NCI-H1694 (cell line): ENCODE measurements at places on chromosomes 7 and 10.

DNA sequence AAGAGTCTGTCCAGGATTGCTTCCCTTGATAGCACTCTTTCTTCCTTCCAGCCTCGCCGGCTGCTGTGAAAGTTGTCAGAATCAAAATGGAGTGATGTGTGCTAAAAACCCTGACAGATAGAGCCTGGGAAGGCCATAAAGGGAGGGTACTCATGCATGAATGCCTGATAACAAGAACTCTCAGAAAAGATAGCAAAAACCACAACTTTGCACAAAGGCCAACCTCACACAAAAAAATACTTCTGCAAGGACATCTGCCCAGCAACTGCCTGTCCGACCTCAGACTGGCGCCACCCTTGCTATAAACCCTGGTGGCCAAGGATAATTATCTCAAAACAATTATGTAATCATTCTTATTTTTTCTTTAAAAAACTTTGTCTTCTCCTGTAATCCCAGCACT, 133.2 kb upstream of the SVIL start:
- DNase-seq: no peak

DNA sequence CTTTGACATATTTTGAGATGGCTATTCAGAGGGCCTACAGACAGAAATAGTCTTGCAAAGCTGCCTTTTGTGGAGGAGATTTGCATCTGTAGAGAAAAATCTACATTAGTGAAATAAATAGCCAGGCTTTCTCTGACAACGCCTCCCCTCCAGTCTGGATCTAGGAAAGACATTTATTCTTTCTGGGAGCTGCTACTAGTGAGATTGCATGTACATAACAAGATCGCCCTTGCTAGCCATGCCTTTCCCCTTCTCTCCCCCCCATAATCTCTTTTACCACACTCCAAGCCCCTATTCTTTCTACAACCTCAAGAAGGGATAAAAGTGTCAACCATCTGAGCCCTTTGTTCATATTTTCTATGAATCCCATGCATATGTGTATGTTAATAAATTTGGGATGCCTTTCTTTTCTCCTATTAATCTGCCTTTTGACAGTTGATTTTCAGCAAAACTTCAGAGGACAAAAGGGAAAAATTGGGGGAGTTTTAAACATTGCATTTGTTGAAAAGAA, 194.2 kb downstream of the SNX13 start:
- DNase-seq: no peak

- DNase-seq: no peak
Observed at GRCh38 chr10:95697429-95697828, 3.7 kb upstream of the TCTN3 start.

GRCh38 chr7:4131063-4131462, 551.0 kb upstream of the FOXK1 start:
- no peak for DNase-seq

GRCh38 chr10:98338318-98338717, 70.3 kb upstream of the LOXL4 start:
- DNase-seq: no peak

DNA sequence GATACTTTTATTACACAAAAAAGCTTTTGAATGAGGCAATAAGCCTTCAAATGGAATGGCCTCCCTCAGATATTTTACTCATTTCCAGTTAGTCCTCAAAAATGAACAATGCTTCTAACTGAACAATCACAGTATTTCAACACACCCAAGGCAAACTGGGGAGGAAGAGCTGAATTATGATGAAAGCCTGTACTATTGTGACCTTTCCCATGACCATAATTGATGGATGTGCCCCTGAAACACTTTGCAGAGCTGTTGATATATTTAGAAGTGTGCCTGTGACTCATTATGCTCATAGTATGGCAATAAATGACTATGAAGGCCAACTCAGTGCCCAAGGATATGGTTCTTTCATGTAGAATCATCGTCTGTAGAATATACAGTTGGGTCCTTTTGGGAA, 248.1 kb downstream of the AHR start:
- no peak for DNase-seq

- no peak for DNase-seq
Observed at GRCh38 chr10:88113232-88113631, 249.8 kb downstream of the PTEN start.

DNA sequence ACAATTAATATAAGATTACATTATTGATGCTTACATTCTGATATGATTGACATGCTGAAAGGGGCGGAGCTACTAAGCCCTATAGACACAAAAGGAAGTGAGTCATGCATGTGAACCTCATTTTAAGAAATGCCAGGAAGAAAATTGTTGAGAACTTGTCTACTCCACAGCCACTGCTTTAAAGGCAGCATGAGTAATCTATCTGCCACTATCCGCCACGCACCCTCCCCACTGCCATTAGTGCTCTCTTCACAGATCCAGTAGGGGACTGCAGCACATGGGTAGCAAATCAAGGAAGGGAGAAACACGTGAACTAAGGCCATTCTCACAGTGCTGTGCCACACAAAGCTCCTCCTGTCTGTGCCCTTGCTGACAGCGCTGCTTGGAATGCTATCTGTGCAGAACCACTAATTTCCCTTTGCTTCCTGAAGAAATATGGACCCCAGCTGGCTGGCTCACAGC, 524.8 kb downstream of the GRM8 start:
- no peak for DNase-seq

DNA sequence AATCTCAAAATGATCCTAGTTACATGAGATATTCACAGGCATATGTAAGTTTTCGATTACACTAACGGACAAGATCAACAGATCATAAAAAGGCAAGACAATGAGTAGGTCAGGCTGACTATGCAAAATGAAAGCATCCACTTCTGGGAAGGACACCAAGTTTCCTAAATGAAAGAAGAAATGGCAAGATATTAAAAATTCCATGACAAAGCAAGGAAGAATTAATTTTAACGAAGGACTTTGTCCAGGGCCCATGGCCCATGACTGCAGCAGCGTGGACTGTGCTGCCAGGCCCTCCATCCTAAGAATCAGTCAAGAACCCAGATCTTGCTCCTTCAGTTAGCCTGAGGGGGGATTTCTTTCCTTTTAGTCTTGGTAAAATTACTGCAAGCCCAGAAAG, 182.4 kb upstream of the FRMD4A start:
- no peak for DNase-seq

DNA sequence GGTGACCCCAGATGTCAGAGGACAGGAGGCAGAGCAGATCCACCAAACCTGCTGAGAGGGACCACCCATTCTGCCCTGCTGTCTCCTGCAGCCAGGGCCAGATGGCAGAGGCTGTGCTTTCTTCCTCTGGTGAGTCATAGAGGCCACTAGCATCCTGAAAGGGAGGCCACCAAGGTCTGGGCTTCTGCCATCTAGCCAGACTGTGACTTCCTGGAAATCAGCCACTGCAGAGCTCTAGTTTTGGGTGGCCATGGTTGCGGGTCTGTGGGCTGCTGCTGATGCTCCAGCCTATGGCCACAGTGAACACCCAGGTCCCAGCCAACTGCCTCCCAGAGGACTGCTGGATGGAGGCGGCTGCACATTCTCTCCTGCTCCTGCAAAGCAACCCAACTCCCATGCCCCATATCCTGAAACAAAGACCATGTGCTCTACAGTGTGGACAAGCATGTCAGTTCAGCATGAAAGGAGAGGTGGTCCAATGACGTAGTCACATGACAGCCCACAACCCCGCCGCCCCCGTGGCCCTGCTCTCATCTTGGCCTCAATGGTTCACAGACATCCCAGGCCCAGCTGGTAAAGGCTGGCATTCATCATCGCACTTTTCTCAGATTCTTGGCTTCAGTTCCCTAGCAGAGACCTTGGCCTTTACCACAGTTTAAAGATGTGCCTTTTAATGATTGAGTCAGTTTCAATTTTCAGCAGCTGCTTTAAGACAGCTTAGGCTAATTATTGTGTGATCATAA, 73.9 kb upstream of the CXCL12 start:
- no peak for DNase-seq

GRCh38 chr7:40057292-40057691, 77.1 kb downstream of the MPLKIP start:
- no peak for DNase-seq

DNA sequence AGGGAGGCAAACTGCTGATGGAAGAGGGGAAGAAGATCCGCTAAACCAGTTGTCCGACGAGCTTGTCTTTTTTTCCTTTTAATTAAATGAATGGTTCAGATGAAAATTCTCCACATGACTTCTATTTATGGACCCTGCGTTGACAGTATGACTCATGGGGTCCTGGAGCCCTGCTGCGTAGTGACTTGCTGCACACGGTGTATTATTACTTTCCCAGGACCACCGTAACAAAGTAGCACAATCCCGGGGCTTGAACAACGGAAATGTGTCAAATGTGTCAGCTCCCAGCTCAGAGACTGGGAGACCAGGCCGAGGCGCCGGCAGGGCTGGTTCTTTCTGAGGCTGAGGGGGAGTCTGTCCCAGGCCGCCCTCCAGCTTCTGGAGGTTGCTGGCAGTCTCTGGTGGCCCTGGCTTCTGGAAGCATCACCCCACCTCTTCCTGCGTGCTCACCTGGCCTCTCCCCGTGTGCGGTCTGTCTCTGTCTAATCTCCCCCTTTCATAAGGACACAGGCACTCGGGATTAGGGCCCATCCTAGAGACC, 33.8 kb upstream of the MNX1 start:
- DNase-seq: no peak

GRCh38 chr7:116705419-116705818, 33.4 kb downstream of the MET start:
- DNase-seq: no peak

DNA sequence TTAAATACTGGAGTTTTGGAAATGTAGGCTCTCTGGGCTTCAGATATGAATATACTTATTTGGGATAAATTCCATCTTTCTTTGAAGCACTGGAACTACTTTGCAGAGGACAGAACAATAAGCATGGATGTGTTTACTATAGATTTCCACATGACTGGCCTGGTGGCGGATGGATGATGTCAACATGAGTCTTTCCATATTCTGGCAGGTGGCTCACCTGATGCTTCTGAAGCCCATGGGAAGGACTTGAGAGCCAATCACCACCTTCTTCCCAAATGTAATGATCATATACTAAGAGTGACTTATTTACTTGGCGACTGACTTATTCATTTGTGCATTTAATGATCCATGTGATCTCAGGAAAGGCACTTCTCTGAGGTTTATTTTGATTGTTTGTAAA, 110.5 kb downstream of the FANK1 start:
- no peak for DNase-seq

DNA sequence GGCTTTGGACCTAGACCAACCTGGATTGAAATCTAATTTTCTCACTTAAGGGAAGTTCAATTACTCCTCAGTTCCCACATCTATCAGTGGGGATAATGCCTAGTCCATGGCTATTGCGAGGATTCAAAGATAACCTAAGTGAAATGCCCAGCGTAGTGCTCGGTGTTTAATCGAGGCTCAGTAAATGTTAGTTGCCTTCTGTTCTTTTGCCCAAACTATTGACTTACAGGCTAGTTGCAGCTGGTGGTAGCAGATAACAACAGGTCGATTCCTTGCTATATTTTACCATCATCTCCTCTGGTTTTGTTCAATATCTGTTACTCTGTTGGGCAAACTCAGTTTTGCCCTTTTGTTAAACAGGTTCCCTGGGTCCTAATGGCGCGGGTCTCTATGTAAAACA, 22.8 kb downstream of the DNAH11 start:
- no peak for DNase-seq

GRCh38 chr7:127710635-127711034, 58.6 kb downstream of the SND1 start:
- no peak for DNase-seq

DNA sequence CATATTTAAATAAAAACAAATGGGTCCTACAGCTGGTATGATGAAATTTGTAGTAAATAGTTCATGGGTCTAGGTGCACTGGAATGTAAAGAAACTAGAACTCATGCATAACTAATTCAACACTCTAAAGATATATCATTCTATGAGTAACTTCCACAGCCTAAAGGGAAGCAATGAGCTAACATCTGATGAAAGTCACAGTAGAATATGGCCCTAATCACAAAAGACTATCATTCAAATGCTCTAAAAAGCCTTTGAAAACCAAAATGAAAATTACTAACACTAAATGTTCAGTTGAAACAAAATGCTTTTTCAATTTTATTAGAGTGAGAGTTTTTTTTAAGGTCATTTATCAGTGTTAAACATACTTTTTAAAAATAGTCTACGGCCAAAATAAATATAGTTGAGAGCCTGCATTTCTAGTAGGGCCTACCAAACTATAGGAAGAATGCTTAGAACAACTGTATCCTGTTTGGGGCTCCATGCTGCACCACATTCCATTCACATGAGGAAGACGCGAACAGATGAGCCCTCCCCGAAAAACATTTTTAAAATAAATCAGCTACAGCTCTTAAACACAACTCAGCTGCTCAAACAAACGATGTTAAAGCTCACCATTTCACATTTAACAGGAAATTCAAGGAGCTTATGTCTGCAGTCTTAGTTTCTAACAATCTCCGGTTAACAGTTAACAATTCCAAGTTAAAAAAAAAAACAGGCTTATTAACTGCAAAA, 134.5 kb downstream of the NRBF2 start:
- DNase-seq: no peak

DNA sequence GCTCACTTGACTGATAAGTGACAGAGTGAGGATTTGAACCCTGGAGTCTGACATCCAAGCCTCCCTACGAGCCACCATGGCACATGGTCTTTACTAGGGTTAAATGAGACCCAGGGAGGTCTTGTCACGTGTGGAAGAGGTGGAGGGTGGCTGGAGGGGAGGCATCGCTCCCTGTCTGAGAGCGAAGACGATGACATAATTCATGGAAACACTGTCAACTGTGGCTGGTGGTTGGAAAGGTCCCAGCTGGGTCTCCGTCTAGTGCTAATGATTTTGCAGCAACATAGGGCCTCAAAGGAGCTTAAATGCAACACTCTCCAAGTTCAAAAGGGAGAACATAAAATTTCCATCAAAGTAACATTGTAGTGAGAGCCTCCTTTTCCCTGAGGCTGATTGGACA, 99.9 kb upstream of the BAIAP2L1 start:
- no peak for DNase-seq

GRCh38 chr7:27435461-27435860, 192.9 kb downstream of the EVX1 start:
- DNase-seq: no peak

DNA sequence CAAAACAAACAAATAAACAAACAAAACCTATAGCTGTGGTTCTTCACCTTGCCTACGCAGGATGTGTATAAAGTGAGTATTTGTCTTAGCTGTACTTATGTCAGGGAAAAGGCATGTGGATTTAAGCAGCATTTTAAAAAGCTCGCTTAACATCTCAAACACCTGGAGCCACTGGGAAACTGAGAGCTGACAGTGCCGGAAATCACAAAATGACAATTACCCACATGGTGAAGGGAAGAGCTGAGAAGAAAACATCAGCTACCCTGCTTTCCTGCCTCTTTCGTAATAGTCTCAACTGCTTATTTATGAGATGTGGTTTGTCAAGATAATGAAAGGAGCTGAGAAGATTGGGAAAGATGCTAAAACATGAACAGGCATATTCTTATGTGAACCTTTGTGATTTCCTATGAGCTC, 31.1 kb upstream of the MSMB start:
- DNase-seq: no peak
